H9 (cell line): ENCODE measurements at places on chromosomes 1 and 21.

- no peak for DNase-seq
Measured at GRCh38 chr1:11617314-11617713, 36.9 kb downstream of the FBXO2 start.

- no peak for DNase-seq
Measured at GRCh38 chr1:227808566-227808965, 6.9 kb upstream of the PRSS38 start.

DNA sequence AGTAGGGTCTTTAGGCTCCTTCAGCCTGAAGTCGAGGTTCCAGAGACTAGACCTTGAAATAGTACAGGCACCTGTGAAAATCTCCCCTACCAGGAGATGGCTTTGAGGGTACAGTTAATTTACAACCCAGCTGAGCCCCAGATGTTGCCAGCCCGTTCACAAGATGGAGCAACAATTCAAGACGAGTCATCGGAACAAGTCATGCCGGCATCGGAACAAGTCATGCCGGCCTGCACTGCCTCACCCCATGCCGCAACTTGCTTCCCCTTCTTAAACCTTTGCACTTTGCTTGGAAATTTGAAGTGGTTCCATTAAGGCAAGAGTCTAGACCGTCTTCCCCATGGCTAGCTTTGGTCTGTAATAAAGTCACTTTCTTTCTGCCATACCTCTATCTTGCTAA, 16.0 kb downstream of the HHAT start:
- no peak for DNase-seq

DNA sequence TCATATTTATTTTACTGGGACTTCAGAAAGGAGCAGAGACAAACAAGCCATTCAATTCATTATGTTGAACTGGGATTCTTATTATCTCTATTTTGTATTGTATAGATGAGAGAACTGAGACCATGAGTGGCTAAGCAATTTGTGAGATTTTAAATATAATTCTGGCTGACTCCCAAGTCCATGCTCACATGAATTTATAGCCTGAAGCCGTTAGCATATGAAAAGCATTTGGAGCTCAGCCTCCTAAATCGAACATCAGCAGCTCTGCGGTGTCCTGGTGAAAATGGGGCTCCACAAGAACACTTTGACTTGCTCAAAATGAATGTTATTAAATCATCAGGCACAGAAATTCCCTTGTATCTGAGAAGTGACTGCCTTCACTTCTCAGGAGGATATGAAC, 96.8 kb upstream of the DPT start:
- no peak for DNase-seq

DNA sequence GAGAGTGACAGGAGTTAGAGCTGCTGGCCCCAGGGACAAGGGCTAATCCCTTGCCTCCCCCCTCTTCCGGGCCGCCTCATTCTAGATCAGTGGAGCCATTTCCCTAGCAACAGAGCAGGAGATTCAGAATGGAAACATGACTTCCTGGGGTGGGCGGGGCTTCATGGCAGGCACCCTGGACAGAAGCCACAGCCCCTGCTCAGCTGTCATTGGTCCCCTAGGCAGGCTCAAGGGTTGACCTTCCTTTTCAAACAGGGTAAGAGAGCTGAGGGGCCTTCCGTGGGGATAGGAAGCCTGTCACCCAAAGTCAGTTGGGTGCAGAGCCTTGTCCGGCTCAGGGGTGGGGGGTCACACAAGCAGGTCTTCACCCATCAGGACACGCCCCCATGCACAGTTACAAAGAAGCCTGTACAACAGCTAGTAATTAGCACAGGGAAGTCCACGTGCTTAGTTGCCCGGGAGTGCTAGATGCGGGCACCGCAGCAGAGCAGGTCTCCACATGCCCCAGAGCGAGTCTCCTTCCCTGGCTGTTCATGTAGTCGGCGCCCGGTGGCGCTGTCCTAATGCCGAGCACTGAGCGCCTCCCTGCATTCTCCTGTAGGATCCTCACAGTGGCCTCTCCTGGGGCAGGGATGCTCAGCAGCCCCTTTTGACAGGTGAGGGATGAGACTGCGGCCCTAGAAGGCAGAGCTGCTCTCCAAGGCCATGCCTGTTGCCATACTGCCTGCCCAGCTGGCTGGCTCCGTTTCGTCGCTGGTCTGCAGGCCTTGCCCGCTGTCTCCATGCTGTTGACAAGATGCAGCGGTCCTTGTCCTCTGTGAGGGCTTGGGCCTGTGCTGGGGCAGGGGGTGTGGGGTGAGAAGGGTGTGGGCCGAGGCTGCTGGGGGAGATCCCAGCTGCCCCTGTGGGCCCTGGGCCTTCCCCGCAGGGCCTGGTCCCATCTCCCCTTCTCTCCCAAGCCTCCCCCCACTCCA, 5.1 kb downstream of the TMEM201 start:
- peak; percentile 93 for DNase-seq

- no peak for DNase-seq
Measured at GRCh38 chr1:119293797-119294196, 74.8 kb upstream of the HAO2 start.

- no peak for DNase-seq
Measured at GRCh38 chr1:228415221-228415620, 1.4 kb downstream of the TRIM17 start.

DNA sequence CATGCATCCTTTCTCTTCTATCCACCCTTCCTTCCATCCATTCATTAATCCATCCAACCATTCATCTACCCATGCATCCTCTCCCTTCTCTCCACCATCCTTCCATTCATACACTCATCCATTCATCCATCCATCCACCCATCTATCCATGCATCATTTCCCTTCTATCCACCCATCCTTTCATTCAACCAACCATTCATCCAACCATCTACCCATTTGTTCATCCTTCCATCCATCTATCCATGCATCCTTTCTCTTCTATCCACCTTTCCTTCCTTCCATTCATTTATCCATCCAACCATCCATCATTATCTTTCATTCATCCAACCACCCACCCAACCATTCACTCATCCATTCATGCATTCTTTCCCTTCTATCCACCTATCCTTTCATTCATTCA, 188.4 kb downstream of the NPHP4 start:
- no peak for DNase-seq

DNA sequence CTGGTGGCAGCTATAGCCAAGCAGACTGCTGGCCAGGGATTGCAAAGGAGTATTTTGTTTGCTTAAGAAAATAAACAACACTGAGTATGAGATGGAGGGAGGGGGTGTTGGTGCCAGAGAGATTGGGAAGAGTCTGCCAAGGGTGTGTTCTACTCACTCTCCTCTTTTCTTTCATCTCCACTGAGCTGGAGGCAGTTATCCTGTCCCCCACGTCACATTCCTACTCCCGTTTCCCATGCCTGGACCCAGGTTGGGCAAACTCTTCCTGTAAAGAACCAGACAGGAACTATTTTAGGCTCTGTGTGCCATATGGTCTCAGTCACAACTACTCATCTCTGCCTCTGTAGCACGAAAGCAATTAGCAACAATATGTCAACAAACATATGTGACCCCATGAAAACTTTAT, 1.4 kb upstream of the IL24 start:
- DNase-seq: no peak

- no peak for DNase-seq
Measured at GRCh38 chr1:12762766-12763165, 10.8 kb upstream of the PRAMEF12 start.

DNA sequence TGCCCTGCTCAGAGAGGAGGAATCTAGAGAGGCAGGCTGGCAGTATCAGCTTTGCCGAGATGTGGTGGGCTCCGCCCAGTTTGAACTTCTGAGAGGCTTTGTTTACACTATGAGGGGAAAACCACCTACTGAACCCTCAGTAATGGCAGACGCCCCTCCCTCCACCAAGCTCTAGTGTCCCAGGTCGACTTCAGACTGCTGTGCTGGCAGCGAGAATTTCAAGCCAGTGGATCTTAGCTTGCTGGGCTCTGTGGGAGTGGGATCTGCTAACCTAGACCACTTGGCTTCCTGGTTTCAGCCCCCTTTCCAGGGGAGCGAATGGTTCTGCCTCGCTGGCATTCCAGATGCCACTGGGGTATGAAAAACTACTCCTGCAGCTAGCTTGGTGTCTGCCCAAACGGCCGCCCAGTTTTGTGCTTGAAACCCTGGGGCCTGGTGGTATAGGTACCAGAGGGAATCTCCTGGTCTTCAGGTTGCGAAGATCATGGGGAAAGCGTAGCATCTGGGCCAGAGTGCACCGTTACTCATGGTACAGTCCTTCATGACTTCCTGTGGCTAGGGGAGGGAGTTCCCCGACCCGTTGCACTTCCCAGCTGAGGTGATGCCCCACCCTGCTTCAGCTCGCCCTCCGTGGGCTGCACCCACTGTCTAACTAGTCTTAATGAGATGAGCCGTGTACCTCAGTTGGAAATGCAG, 43.6 kb downstream of the C21orf91 start:
- DNase-seq: no peak

- DNase-seq: no peak
Measured at GRCh38 chr1:55246896-55247295, 31.7 kb upstream of the USP24 start.

DNA sequence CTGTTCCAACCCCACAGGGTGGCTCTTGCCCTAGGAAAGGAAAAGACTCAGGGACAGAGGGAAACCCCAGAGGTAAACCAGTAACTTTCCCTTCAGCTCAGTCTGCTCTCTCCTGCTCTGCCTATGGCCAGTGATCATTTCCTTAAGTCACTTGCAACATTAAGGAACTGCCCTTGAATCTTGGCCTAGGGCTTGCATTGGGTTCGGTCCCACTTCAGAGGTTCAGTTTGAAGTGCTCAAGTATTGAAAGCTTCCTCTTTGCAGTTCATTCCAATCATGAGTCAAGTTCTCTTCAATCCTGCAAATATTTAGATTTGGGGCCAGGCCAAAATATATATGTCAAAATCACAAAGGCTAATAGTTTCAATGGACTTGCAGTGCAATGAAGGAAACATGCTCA, 97.7 kb upstream of the IRF2BP2 start:
- DNase-seq: no peak

- DNase-seq: peak; percentile 82
Measured at GRCh38 chr21:45880097-45881068, 101.2 kb upstream of the COL6A1 start.

- DNase-seq: no peak
Measured at GRCh38 chr1:94597701-94598100, 56.1 kb upstream of the F3 start.

- no peak for DNase-seq
Measured at GRCh38 chr1:221573756-221574155, 168.1 kb downstream of the DUSP10 start.

DNA sequence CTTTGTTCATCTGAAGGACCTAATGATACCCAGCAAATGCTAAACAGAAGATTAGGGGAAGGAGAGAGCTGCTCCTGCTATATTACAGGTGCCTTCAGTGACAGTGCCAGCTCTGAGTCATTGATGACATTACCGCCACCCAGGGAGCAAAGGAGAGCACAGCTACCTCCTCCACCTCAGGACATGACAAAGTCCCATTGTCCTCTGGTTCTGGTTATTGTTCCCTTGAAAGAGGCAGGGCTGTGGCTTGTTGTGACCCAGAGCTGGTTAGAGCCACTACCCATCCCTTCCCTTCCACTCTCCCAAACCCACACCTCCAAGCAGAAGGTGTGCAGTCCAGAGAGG, 363.5 kb upstream of the DUSP10 start:
- DNase-seq: no peak

GRCh38 chr1:230746617-230747016, 571 bp upstream of the CAPN9 start:
- DNase-seq: no peak

GRCh38 chr1:45924736-45925135, 121.3 kb downstream of the MAST2 start:
- DNase-seq: no peak

GRCh38 chr1:52907068-52907811, 14.3 kb downstream of the ECHDC2 start:
- no peak for DNase-seq

DNA sequence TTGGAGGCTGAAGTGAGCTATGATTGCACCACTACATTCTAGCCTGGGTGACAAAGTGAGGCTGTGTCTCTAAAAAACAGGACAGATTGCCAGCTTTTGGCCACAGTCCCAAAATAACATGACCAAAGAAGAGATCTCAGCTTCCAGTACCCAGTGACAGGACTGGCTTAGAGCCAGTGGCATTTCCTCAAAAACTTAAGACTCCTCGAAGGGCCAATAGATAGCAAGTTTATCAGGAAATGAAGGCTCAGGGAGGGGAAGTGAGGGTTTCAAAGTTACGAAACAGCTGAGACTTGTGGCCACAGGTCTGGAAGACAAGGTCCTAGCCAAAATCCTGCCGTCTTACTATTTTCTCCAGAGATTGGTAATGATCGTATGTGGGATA, 6.3 kb upstream of the TMEM39B start:
- DNase-seq: no peak

GRCh38 chr1:27726173-27727044, 648 bp downstream of the FAM76A start:
- DNase-seq: peak; percentile 72

DNA sequence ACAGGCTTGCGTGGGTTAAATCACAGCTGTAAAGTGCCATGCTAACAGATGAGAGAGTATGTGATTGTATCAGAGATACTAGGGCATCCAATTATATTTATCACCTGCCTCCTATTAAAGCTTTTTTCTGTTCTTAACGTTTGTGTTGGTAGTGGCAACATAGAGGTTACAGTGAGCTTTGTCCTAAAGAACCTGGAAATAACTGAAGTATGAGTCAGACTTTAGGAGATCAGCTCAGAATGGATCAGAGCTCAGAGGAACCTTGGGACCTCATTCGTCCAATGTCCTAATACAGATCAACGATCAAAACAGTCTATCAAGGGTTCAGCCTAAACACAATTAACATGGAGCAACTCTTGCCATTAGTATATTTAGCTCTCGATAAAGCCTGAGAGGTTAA, 81.0 kb downstream of the RGS7 start:
- DNase-seq: no peak

DNA sequence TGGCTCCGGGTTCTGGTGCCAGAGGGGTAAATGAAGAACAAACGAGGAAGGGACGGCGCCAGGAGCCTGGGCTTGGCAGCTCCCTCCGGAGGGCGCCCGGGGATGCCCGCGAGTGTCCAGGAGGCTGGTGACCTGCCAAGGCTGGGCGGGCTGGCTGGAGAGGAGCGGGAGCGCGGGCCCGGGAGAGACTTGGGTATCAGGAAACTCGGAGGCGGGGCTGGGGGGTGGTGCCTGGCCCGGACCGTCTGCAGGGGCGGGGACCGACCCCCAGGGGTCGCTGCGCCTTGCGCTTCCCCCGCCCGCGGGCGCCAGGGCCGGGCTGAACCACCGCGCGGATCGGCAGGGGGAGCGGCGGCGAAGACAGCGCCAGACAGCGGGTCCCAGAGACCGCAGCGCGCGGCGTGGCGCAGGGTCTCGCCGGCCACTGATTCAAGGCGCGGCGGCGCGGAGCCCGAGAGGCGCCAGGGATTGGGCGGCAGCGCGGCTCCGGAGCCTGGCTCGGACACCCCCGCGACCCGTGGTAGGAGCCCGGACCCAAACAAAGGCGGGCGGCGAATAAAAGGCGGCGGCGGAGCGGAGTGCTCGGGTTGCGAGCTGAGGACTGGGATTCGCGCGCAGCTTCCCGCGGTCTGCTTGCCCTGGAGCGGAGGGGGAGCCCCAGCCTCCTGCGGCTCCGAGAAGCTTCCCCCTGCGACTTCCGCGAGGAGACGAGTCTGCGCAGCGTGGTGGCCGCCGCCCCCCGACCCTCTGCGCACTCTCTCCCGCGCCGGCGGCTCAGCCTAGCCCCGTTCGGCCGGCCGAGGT, at the start of gene DISP3:
TSS of gene DISP3 (plus strand) at position 585 of the 804 bp plus-strand sequence. CDS start 21,838 bp downstream, outside the sequence.
- DNase-seq: peak; percentile 90

- no peak for DNase-seq
Measured at GRCh38 chr1:115457289-115457688, 119.2 kb upstream of the NGF start.

- no peak for DNase-seq
Measured at GRCh38 chr1:238143038-238143437, 252.3 kb upstream of the ZP4 start.

- no peak for DNase-seq
Measured at GRCh38 chr1:174391716-174392115, 56.0 kb upstream of the GPR52 start.
